ENCODE measurements at places on chromosomes 11 and 22.

- no peak for DNase-seq
Measured at GRCh38 chr22:20137671-20138416, 6.2 kb downstream of the ZDHHC8 start.

GRCh38 chr22:45918459-45919370 is 58.2 kb downstream of the WNT7B start:
- DNase-seq = no peak

GRCh38 chr11:67384851-67385366 is 6.9 kb upstream of the RAD9A start:
- no peak for DNase-seq

- no peak for DNase-seq
Measured at GRCh38 chr22:35597692-35598395, 19.3 kb downstream of the MB start.

- DNase-seq = no peak
Measured at GRCh38 chr11:44539971-44540370, 25.5 kb upstream of the CD82 start.

Measured in GM12892 (cell line).